ENCODE measurements at places on chromosomes 1 and 21.

- DNase-seq: no peak
Measured at GRCh38 chr1:7570311-7570710, 200.8 kb upstream of the VAMP3 start.

GRCh38 chr1:54278941-54279422 lies 79.0 kb downstream of the MRPL37 start:
- no peak for DNase-seq

DNA sequence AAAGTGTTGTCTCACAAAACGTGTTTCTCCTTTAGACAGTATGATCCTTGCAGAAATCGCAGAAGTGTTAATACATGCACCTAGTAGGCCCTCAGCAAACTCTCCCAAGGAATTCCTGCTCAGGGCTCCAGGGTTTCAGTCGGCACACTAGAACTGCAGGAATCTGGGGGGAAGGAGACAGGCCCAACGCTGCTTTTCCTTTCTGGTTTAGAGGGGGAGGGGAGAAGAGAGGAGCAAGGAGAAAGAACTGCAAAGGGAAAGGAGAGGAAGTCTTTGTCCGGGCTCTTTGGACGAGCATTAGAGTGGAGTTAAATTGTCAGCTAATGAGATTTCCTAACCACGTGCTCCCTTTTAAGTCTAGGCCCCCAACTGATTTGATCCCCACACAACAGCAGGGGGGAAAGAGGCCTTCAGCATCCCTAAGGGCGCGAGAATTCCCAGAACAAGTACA lies 103.7 kb upstream of the SOD1 start:
- DNase-seq: no peak

GRCh38 chr1:204673909-204674649 lies 11.5 kb downstream of the LRRN2 start:
- peak; percentile 65 for DNase-seq

- no peak for DNase-seq
Measured at GRCh38 chr1:78104322-78104721, 58.6 kb downstream of the GIPC2 start.

DNA sequence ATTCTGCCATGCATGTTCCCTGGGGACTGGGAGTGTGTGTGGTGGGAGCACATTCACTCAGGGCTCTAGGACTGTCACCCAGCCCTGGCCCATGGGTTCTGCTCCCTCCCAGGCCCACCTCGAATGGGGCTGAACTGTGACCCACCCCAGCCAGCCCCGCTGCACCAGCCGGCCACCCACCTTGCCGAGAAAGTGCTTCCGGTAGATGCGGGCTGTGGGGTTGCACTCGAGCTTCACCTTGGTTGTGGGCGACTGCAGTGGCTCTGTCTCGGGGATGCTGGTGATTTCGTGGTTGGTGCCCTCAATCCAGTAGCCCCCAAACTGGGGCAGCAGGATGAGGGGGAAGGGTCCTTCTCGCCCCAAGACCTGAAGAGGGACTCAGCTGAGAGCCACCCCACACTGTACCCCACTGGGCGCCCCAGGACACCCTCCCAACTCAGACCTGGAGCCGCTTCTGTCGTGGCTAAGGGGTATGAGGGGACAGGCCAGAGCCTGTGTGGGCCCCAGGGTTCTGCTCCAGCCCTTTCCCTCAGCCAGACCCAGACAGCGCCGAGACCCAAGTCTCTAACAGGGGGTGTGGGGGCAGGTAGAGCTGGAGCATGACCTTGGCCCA lies 51.9 kb downstream of the RAP1GAP start:
- DNase-seq: no peak

DNA sequence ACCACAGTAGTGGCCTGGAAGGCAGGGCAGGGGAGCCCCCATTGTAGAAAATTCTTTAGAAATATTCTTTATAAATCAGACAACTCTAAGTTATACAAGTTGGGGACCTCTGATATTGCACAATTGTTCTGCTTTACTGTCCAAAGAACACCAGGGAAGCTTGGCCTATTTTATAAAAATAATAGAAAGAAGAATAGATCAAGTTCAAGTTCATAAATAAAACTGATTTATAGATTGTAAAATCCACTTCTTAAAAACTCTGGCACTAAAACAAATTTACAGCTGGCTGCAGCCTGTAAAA lies 55.0 kb upstream of the GALNT2 start:
- no peak for DNase-seq

DNA sequence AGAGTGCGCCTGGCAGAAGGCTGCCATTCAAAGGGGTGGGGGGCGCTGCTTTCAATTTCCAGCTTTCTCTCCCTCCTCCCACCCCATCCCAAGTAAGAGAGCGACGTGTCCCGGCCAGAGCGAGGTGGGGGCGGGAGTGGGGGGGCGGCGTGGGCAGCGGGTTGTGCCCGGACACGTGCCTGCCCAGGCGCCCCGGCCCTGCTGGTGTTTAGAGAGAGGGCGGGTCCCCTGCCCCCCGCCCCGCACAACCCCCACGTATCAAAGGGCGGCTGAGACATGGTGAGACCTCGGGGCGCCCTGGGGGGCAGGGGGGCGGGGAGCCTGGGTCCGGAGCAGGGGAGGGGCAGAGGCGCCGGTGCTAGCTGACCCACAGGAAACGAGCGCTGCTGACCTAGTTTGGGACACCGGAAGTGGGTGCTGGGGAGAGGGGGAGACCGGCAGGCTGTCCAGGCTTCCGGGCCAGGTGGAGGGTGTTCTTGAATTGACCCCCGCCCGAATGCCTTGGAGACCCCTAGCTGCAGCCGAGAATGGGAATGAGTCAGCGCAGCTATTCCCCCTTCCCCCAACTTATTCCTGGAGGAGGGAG lies 1.3 kb downstream of the ZBTB7B start:
- DNase-seq: no peak

DNA sequence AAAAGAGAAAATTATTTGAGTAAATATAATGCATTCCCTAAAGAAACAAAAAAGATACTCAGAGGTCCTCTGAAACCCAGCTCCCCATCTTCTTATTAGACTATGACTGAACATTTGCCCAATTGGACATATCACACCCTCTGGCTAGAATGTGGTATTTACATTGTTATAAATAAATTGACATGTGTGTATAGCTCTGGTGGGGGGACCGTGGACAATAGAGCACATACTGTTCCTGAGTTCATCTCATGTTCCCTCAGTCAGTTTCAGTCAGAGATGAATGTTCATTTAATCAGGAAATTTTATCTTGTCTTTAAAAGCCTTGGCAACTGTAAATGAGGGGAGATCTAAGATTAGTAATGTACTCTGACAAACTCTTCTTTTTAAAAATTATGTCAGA lies 459.3 kb upstream of the ADAMTS5 start:
- DNase-seq: no peak

- DNase-seq: peak; percentile 68
Measured at GRCh38 chr1:107877092-107877491, 87.9 kb downstream of the VAV3 start.

- no peak for DNase-seq
Measured at GRCh38 chr1:30971496-30971895, 62.9 kb upstream of the SDC3 start.

DNA sequence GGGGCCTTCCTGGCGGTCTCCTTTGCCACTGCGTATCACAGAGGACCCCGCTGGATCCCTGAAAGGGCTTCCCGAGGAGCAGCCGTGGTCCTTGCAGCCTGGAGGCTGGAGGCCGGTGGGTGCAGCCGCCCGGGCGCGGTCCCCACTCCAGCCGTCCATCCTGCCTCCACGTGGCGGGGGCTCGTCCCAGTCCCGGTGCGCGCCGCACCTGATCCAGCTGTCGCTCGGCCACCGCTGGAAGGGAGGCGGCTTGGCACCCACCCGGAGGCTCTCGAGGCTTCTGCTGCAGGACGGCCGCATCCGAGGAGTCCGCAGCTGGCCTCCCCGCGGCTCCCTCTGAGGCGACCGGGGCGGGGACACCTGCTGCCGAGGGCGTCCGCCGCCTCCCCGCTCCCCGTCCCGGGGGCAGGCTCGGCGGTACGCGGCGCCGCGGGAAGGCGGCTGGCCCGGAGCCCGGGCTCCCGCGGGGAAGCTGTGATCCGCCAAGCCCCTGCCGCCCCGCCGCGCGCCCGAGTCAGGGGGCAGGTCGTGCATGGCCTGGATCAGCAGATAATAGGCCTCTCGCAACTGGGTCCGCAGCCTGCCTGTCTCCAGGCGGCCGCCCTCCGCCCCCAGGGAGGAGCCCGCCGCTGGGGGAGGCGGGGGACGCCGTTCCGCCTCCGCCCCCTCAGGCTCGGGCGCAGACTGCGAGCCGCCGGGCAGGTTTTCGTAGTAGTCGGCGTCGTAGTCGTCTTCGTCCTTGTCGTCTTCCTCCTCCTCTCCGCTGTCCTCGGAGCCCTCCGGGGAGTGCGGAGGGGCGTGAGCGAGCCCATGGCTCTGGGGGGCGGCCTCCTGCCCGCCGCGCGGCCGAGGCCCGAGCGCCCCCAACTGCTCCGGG lies at the start of gene SYDE2:
Gene SYDE2, minus strand, starts transcription at position 554 of the 877 bp plus-strand sequence. Its CDS starts 20 bp downstream, at position 534.
- DNase-seq: peak; percentile 82

- no peak for DNase-seq
Measured at GRCh38 chr1:106249365-106249764, 807.1 kb upstream of the PRMT6 start.

GRCh38 chr1:207093944-207094343 lies 5.3 kb downstream of the C4BPB start:
- DNase-seq: no peak

GRCh38 chr1:92691925-92692324 lies 93.0 kb downstream of the EVI5 start:
- no peak for DNase-seq

- no peak for DNase-seq
Measured at GRCh38 chr1:164613176-164613575, 54.2 kb downstream of the PBX1 start.

DNA sequence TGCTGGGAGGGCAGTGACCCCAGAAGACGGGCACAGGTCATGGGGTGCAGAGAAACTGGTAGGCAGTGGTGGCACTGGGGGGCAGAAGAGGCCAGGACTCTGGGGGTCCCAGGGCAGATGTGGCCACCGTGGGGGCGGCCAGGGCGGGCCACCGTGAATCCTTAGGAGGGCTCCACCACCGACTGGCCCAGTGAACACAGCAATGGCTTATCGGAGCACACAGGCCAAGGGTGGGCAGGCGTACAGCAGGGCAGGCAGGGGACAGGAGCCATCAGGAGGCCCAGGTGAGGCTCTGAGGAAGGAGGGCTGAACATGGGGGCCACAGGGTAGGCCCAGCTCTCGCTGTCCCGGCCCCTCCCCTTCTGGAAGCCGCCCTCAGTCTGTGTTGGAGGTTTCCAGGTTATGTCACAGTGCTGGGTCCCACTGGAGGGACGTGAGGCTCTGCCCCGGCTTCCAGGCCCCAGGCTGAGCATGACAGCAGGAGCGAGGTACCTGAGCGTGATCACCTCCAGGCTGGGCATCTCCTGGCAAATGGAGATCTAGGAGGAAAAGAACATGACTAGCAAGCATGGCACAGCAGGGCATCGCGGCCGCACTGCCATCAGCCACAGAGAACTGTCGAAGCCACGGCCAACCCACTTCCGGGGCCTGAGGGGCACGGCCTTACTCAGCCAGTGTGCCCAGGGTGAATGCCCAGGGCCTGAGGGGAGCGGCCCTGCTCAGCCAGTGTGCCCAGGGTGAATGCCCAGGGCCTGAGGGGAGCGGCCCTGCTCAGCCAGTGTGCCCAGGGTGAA lies 3.7 kb downstream of the CFAP410 start:
- DNase-seq: no peak

DNA sequence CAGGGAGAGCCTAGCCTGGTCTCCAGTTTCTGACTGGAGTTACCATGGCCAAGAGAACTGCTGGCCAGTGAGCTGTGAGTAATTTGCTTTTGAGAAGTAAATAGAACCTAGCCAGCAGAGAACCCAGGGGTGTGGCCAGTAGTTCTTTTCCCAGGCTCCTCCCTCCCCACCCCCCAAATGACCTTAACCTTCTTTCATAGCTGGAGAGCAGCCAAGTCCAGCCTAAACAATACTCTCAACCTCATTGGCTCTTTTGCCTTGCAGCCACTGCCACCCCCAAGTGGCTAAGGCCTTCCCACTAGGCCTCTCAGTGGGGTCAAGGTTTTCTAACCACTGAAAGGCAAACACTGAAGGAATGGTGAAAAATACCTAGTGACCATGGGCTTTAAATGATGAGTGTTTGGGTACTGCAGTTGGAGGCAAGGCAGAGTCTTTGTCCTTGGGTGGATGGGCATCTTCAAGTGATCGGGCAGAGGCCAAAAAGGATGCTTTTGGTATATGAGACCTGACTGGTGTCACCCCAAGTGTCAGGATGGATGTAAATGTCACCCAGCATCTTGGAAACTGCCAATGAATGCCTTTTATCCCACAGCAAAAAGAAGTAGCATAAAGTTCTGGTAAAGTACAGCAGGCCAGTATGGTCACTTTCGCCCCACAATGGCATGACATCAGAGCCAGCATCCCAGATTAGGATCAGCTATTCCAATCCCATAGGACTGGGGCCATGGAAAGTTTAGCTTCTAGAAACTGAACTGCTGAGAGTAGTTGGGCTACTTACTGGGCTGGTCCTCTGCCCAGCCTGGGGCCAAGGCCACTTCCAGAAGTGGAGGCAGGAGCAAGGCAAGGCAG lies 3.5 kb upstream of the PIGV start:
- DNase-seq: no peak

- DNase-seq: no peak
Measured at GRCh38 chr1:109803901-109804331, 40.2 kb upstream of the EPS8L3 start.

GRCh38 chr1:232904566-232904965 lies 45.8 kb upstream of the NTPCR start:
- DNase-seq: no peak

- no peak for DNase-seq
Measured at GRCh38 chr1:160309571-160309970, 24.6 kb upstream of the PEX19 start.

DNA sequence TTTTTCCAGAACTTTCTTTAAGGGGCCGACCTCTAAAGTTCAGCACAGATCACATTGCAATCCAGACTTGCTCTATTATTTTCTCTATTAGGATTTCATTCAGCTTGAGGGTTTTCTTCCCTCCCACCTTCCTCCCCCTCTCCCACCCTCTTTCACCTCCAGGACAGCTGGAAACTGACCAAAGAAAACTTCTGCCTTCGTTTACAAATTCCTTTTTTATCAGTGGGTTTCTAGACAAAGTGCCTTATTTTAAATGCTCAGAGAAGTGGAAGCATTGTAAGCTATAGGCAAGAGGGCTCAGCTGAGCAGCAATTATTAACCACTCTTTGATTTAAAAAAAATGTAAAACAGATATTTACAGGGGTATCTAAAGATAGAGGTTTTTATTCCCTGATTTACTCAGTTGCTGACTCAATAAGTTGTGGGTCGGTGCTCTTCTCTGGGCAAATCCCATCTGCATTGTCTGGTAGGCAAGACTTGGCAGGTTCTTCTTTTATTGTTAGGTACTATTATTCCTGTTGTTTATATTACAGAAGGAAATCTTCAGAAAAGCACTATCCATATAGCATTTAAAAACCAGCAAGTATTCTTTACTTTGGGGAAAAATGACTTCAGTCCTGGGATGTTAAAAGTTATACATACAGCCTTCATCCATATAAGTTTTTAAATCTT lies 277.0 kb upstream of the C1orf105 start:
- DNase-seq: no peak

GRCh38 chr1:167617153-167618147 lies 12.6 kb upstream of the RCSD1 start:
- DNase-seq: no peak

- no peak for DNase-seq
Measured at GRCh38 chr1:19878637-19878985, 3.6 kb upstream of the OTUD3 start.

GRCh38 chr1:239293350-239294110 lies 92.8 kb upstream of the CHRM3 start:
- no peak for DNase-seq

GRCh38 chr21:45126204-45126626 lies 51.8 kb downstream of the ADARB1 start:
- DNase-seq: no peak

GRCh38 chr1:151839457-151840403 lies at the start of gene C2CD4D:
Gene C2CD4D, minus strand, starts transcription at chr1:151839820. Its CDS starts 831 bp downstream, at chr1:151838989.
- DNase-seq: no peak

Measured in NCI-H446 (cell line).